ENCODE measurements at places on chromosomes 3 and 15.

GRCh38 chr15:95464509-95464908 lies 866.0 kb upstream of the NR2F2 start:
- no peak for DNase-seq

GRCh38 chr15:76285241-76285825 lies 25.9 kb downstream of the ETFA start:
- no peak for DNase-seq

- no peak for DNase-seq
Observed at GRCh38 chr15:76260246-76260938, 50.9 kb downstream of the ETFA start.

DNA sequence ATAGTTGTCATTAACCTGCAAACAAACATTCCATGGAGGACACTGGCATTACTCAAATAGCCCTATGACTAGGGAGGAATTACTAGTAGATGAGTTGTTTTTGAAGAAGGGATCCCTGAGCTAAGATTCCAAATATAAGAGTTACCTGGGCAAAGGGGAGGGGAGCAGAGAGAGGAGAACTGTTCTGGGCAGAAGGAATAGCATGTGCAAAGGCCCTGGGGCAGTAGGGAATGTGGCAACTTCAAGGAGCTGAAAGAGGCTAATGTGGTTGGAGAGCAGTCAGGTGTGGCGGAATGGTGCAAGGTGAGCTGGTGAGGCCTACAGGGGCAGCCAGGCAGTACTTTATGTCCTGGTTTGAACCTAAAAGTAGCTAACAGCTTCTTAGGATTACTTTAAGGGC lies 5.8 kb upstream of the IL17RD start:
- DNase-seq: no peak

GRCh38 chr3:184737063-184737462 lies 25.2 kb upstream of the MAGEF1 start:
- DNase-seq: no peak

- DNase-seq: no peak
Observed at GRCh38 chr3:134360046-134360445, 14.2 kb downstream of the AMOTL2 start.

DNA sequence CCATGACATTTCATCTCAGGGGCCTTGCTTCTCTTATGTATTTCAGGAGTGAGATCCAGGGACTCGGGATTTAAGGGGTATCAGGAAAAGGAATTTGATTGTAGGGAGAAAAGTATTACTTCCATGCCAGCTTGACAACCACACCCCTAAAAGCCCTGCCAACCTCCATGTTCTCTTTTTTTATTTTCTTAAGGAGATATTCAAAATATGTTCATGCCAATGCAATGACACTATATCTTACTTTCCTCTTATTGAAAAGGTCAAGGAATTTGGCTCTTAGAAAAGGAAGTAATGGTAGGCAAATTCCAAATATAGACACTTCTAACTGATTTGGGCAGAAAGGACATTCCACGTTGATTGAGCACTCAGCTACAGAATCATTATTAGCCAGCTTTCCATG lies 407.5 kb upstream of the NECTIN3 start:
- no peak for DNase-seq

DNA sequence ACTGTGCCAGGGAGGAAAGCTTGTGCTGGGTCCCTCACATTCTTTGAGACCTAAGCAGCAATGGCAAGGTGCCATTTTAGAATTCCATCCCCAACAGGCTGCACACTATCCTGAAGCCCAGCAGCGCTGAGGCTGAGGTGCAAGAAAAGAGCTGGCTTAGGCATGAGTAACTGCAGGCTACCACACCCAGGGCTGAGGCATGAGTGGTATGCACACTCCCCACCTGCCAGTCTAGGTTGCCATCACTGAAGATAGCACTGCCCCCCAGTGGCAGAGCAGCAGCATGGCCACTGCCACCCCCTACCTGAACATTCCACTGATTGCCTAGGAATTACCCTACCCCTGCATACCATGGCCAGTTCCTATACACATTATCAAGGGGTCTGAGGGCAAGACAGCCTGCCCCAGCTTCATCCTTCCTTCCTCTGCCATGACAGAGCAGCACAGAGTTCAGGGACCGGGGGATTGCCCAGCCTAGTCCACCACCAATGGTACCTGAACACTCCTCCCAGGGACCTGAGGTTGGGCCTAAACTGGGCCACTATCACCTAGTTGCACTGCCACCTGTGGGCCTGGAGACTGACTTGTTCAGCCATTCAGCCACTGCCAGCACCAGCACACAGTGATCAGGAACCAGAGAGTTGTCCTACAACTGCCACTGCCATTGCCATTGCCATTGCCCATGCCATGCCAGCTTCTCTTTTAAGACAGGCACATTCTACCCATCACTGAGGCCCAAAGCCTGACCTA lies 129.8 kb downstream of the SATB1 start:
- peak; percentile 29 for DNase-seq

DNA sequence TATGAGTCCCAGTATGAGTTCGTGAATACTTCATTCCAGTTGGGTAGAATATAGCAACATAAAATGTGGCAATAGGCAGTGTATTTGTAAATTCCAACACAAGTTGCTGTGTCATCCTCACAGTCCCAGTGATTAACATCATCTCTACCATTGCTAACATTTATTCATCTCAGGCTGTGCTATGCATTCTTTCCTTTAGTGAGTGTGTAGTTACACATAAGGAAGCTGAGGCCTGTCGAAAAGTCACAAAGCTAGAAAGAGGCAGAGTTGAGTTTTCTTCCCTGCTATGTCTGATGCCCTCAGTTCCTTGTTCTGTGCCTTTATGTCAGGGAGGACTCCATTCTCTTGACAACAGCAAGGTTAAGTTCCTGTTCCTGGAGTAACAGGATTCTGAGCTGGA lies 96.4 kb downstream of the FNDC3B start:
- DNase-seq: no peak

DNA sequence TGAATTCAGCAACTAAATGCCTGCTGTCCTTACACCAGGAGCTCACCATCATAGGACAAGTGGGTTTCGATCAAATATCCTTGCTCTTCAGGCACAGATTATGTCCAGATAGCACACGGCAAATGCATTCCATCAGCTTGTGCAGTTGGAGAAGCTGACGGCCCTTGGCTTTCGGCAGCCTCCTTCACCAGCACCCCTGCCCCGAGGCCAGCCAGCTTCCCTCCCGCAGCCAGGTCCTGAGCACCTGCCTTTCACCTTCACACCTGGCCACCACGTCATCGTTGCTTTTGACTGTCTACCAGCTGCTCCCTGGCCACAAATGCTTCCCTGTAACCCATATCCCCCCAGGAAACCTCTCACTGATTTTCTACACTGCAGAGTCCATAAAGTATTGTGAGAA lies 355.5 kb downstream of the OCA2 start:
- no peak for DNase-seq

DNA sequence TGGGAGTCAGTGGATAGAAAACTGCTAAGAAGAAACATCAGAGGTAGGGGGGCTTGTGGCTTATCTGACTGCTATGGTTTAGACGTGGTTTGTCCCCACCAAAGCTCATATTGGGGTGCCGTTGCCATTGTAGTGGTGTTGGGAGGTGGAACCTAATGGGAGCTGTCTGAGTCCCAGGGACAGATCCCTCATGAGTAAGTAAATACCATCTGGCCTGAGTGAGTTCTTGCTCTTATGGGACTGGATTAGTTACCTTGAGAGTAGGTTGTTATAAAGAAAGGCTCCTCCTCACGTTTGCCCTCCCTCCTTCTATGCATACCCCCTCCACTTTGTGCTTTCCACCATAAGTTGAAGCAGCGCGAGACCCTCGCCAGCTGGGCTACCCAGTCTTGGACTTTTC lies 53.4 kb upstream of the VILL start:
- no peak for DNase-seq

DNA sequence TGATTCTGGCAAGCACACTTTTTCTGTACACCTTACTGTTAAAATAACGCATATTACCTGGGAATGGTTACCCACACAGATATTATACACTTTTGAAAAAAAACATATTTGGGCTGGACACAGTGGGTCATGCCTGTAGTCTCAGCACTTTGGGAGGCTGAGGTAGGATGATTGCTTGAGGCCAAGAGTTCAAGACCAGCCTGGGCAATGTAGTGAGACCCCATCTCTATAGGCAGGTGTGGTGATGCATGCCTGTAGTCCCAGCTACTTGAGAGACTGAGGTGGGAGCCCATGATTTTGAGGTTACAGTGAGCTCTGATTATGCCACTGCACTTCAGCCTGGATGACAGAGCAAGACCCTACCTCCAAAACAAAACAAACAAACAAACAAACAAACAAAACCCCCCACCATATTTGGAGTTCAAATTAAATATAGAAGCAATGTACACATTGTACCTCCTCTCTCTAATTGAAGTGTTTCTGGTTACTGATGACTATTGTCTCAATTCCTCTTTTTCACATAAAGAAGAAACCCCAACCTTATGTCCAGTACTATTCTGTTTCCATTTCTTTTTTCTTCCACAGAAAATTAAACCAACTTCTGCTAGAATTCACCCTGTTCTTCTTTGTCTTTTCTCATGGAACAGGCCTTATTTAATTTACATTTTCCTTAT lies 152.6 kb upstream of the UMPS start:
- no peak for DNase-seq

- DNase-seq: no peak
Observed at GRCh38 chr15:92541291-92542200, 114.0 kb downstream of the FAM174B start.

DNA sequence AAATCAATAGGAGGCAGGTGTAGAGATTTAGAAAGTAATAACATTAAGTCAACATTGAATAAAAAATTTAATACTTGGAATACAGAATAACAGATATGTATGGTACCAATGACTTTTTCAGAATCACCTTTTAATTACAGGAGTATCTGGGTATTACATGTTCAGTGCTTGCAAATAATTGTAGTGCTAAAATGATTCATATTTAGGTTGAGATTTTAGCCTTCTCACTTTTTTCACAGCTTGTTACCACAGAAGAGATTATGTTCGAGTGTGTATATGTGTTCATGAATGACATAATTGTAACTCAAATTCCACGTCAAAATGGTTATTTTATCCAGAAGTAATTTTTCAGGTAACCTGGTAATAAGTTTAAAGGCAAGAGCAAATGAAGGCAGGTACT lies 187.9 kb upstream of the TBL1XR1 start:
- no peak for DNase-seq

GRCh38 chr3:124791639-124792151 lies 61.4 kb downstream of the UMPS start:
- DNase-seq: no peak

DNA sequence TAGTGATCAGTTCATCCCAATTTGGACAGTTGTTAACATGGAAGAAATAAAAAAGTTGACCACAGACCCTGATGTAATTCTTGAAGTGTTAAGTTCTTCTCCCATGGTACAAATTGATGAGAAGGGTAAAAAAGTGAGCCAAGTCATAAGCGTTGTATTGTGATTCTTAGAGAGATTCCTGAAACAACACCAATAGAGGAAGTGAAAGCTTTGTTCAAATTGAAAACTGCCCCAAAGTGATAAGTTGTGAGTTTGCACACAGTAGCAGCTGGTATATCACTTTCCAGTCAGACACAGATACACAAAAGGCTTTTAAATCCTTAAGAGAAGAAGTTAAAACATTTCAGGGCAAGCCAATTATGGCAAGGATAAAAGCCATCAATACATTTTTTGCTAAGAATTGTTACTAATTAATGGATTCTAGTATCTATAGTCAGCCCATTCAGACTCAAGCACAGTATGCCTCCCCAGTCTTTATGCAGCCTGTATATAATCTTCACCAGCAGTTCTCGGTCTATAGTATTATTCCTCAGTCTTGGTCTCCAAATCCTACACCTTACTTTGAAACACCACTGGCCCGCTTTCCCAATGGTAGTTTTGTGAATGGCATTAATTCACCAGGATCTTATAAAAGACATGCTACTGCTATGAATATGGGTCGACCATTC lies 38.2 kb downstream of the CDIN1 start:
- DNase-seq: no peak

DNA sequence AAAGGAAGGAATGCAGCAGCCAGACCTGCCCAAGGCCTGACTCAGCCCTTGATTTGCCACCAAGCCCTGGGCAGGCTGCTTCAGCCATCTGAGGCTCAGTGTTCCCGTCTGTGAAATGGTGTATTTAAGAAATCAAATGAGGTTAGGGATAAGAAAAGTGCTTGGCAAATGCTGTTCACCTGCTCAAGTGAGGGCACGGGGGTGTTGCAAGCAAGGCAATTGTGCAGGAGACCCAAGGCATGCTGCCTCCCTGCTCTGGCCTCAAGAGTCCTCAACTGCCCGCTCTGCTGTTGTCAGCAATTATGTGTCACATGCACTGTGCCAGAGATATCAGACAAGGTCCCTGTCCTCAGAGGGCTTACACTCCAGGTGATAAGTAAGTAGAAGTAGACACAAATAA lies 101.8 kb downstream of the TPRA1 start:
- DNase-seq: no peak

GRCh38 chr3:97835761-97836160 lies 13.9 kb downstream of the CRYBG3 start:
- no peak for DNase-seq

DNA sequence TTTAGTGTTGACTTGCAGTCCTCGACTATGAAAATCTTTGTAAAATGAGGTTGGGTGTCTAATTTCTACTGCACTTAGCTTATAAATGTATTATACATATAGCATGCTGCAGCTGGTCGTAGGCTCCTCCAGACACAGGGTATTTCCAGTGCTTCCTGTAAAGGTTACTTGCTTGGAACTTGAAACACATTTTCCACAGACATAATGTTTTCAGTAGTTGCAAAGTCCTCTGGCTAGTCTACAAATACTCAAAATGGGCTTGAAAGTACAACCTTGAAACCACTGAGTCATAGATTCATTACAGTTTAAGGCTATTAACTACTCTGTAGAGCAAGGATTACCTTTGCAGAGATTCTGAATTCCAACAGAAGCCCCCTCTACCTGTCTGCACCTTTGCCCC lies 464.1 kb downstream of the RAP2B start:
- no peak for DNase-seq

DNA sequence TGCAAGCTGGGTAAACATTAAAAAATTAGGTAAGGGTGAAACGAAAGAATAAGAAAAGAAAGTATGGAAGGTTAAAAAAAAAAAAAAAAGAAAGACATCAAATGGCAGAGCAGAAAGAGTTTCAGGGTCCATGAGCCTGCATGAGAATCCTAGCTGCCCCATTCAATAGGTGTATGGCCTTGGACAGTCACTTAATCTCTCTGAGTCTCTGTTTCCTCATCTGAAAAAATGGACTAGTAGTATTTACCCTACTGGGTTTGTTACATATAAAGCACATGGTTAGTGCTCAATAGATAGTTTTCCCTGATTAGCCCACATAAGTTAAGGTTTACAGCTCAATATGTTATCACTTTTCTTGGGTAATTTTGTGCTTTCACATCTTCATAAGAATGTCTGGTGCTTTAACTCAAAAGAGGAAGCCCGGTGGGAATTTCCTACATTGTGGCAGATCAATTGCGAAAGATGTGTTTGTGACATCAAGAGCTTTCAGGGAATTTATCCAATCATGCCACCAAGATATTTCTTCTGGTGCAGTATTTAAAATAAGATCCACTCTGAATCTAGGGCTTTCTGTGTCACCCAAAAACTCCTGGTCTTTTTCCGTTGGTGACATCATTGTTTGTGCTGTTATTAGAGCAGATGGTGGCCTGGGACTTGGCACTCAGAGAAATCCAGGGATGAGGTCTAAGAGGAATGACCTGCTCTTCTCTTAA lies 57.2 kb upstream of the UBE2E1 start:
- DNase-seq: no peak

GRCh38 chr3:72492240-72492639 lies 356.0 kb downstream of the SHQ1 start:
- no peak for DNase-seq

Measured in glutamatergic neuron (in vitro differentiated cells).